Pancreas (tissue), 10 donors: ENCODE measurements at places on chromosomes 3 and 15. TPM values are rescaled to one million over a fixed set of nuclear protein-coding genes. Genes with fewer than 3 reads are reported as not detected.

The SPATA12 gene
- polyA plus RNA-seq = not detected

The IFT80 gene
- polyA plus RNA-seq = 12.0 TPM

The PLA2G4B gene
- polyA plus RNA-seq = 56.8 TPM

The FAM240A gene
- not detected for polyA plus RNA-seq

DNA sequence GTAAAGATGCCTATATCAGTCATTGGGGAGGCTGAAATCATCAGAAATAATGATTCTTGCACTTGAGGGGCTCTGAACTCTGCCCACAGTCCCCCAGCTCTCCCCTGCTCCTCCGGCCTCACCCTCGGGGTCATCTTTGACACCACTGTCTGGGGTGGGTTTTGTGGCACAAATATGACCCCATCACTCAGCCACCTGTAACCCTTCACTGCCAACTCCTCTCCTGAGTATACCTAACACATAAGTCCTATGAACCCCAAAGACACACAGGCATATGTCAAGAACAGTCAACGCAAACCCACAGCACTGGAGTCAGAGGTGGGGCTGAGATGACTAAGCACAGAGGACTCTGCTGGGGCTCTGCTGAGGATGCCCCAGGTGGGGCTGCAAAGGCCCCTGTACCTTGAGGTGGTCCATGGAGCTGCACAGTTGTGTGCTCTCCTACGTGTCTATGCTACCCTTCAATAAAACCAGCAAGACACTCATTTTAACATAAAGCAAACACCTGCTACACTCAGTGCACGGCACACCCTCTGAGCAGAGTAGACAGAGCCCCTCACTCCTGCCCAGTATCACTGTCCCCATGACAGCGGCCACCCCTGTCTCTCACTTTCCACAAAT, 29.9 kb downstream of the SLC41A3 start:
- H3K27ac ChIP-seq = no peak overlapping the region
- no peaks in the 10 kb centered on the region for H3K4me1 ChIP-seq
- no peaks in the 10 kb centered on the region for H3K36me3 ChIP-seq
- no peaks in the 10 kb centered on the region for H3K27me3 ChIP-seq
- no peak overlapping the region for H3K4me3 ChIP-seq

DNA sequence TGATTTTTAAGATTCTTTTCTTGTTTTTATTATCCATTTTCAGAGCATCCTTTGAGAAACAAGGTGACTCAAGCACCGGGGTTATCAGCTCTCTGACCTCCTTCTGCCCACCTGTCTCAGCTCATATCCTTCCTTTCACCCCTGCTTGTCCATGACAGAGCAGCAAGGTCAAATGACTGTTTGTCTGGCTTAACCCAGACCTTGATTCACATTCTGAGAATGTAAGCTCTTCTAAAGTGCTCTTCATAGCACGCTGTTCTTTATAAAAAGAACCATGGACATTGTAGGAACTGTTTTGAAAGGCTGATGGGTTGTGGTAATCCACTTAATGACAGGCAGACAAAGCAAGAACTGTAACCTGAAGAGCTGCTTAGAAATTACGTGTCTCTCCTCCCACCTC, 122.5 kb downstream of the CHST2 start:
- no peaks in the 10 kb centered on the region for H3K4me1 ChIP-seq
- no peaks in the 10 kb centered on the region for H3K27me3 ChIP-seq
- no peak overlapping the region for H3K27ac ChIP-seq
- DNase-seq = no peak

DNA sequence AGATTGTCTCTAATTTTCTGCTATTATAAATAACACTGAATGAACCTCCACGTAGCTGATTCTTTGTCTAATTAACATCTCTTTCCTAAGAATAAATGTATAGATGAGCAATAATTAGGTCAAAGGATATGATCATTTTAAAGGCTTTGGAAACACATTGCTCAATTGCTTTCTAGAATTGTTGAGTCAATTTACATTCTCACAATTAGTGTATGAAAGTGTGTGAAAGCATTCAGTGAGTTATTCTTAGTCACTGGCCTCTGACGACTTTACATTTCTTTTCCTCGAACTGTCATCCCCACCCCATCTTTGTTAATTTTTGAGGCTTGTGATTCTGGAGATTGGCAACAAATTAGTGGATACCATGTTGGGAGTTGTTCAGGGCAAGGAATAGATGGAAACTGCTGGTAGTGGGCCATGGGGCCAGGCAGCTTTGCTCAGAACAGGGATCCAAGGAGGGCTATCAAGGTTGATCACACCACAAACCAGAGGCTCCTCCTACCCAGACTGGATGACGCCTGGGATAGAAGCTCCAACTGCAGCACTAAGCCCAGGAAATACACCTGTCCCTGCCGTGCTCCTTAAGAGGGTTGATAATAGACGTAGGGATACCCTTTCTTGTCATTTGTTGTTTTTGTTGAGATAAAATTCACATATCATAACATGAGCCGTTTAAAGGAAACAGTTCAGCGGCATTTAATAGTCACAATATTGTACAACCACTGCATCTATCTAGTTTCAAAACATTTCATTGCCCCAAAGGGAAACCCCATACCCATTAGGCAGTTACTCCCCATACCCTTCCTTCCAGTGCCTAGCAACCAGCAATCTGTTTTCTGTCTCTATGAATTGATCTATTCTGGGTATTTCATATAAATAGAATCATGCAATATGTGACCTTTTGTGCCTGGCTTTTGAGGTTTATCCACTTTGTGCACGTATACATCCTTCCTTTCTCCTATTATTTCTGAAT, 27.9 kb downstream of the EIF1B start:
- H3K4me3 ChIP-seq = no peak overlapping the region
- no peaks in the 10 kb centered on the region for H3K27me3 ChIP-seq
- H3K4me1 ChIP-seq = no peaks in the 10 kb centered on the region
- H3K36me3 ChIP-seq = no peaks in the 10 kb centered on the region
